ENCODE measurements at places on chromosomes 6 and 20.

DNA sequence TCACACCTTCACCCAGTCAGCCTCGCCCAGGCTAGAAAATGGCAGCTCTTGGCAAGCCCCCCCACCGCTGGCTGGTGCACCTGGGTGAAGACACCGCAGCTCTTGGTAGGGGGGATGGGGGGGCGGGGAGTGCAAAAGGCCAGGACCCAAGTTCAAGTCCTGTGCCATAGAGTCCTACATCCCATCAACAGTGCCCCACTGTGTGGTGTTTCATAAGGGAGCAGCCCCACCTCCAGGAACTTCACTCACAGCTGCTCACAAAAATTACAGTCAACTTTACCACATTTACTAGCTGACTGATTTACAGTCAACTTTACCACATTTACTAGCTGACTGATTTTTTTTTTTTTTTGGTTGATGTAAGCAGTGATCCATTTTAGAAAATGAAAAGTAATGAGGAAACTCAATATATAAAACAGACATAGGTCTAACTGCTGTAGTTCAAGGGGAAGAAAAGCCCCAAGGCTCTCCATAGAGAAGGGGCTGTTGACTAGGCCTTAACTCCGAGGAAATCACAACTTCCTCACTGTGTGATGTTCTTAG, 208.9 kb upstream of the SNX9 start:
- DNase-seq = peak; percentile 12

GRCh38 chr6:12601881-12602280, 114.7 kb upstream of the PHACTR1 start:
- no peak for DNase-seq

GRCh38 chr6:161542346-161542980, 268.6 kb upstream of the AGPAT4 start:
- no peak for DNase-seq

GRCh38 chr20:63978319-63979228, 868 bp downstream of the SAMD10 start:
- peak; percentile 85 for DNase-seq

- no peak for DNase-seq
Measured at GRCh38 chr20:39660226-39660625, 698.1 kb downstream of the DHX35 start.

- DNase-seq = no peak
Measured at GRCh38 chr6:76631622-76632021, 559.2 kb upstream of the IMPG1 start.

GRCh38 chr6:33622456-33623431, 1.6 kb downstream of the ITPR3 start:
- peak; percentile 24 for DNase-seq

DNA sequence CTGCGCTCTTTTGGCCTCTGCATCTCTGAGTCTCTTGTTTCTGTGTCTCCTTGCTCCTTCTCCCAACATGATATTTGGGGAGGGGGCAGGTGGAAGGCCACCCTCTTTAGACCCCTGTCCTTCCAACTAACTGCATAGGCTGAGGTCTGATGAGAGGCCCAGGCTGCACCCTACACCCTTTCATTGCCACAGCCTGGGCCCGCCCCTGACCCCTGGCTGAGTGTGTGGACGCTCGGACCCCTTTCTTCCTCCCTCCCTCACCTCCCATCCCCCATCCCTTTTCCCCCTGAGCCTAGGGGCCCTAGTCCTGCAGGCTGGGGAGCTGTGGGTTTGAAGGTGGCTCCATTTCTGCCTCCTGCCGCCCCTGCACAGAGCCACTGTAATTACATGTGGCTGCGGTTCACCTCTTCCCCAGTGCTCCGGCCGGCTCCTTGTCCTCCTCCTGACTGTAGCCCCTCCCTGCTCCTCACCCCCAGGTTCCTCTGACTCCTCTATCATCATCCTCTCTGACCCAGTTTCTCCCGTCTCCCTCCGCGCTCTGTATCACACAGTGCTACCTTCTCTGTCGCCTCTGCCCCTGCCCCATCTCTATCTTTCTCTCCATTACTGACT, 6.8 kb downstream of the MDFI start:
- DNase-seq = no peak

DNA sequence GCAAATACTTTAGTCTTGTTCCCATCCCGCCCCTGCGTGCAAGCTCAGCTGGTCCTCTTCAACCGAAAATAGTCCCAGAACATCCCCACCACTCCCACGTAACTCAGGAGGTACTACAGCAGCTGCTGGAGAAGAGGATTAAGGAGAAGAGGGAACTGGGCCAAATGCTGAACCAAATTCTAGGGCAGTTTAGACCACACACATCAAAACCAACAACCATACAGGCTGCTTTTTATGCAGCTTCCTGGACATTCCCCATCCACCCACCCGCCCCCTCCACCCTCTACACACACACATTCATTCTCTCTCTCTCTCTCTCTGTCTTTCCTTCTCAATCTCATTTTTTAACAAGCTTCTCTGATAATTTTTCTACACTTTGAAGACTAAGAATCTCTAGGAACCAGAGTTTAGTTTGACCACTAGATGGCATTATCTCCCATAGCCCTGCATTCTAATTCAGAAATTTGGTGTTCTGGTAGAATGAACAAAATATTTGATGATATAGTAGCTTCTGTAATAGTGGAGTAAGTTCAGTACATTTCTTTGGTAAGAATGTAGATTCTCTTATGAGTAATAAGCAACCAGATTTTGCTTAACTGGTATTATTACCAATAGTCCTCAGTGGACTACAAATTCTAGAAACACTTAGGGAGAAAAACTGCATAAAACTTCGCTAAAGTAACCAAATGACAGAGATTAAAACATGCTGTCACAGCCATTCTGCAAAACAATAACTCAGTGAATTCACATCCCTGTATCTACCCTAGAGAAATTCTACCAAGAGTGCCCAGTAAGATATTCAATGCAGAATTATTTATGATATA, 52.1 kb upstream of the BEND6 start:
- DNase-seq = no peak
